ENCODE measurements at places on chromosomes 3 and 15. TPM values are rescaled to one million over a fixed set of nuclear protein-coding genes. Genes with fewer than 3 reads are reported as not detected.

- H3K27ac ChIP-seq, result no peak overlapping the region
- H3K36me3 ChIP-seq, result no peaks in the 10 kb centered on the region
- DNase-seq, result no peak
- H3K4me3 ChIP-seq, result no peak overlapping the region
Observed at GRCh38 chr3:197590313-197590962, 34.7 kb upstream of the BDH1 start.

- peaks cover 12% of the 10 kb centered on the region for H3K4me1 ChIP-seq
- H3K36me3 ChIP-seq, result no peaks in the 10 kb centered on the region
- no peak for DNase-seq
- no peaks in the 10 kb centered on the region for H3K27me3 ChIP-seq
- H3K4me3 ChIP-seq, result no peak overlapping the region
Observed at GRCh38 chr15:75069301-75069925, 46.0 kb downstream of the PPCDC start.

DNA sequence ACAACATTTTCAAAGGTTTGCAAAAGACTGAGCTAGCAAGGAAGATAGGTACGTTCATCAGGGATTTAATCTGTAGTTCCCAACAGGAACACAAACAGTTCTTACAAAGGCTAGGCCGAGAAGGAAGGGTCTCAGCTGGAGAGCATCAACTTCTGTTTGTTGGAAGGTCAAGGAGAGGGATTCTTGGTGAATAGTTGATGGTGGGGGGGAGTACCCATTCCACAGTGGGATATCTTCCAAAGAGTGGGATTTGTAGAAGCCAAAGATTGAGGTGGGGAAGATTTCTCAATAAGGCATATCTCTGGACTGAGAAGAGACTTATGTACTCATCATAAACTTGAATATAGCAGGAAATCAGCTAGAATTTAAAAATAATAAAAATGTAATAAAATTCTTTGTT, 231.8 kb downstream of the CHST2 start:
- H3K4me1 ChIP-seq, result no peaks in the 10 kb centered on the region
- H3K27ac ChIP-seq, result no peak overlapping the region
- no peak for DNase-seq
- H3K4me3 ChIP-seq, result no peak overlapping the region

HCN4 gene
- not detected for total RNA-seq

GOLGA6L7 gene
- not detected for total RNA-seq

DNA sequence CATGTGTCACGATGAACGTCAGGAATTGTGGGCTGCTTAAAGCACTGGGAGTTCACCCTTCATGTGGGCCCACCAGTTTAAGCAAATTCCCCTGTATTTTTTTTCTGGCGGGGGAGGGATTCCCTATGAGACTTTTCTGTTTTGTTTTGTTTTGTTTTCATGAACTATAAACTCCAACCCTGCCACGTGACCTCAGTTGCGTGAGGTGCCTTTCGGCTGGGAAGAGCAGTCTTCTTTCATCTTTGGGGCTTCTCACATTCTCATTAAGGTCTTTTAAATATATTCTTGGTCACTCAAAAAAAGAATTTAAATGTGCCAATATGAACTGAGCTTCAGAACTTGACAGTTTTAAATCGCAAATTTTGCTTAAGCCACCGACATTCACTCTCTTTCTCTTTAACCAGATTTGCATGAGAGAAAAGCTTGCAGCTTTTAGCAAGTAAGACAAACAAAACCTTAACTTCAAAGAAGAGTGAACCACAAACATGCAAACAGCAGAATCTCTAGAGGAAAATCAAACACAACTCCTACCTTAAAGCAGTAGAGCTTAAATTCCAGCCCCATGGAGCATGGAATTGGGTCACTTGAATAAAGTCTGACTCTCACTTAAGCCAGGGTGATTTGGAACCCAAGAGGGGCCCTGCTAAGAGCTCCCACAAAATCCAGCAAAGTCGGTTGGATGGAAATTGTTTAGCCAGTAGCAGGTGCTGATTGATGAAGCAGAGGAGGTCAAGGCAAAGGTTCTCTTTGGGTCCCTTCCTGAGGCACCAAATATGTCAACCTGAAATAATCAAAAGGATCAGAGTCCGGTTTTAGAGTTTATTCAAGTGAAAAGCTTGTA, 699.8 kb upstream of the GBE1 start:
- H3K4me1 ChIP-seq, result no peaks in the 10 kb centered on the region
- H3K27me3 ChIP-seq, result no peaks in the 10 kb centered on the region
- no peak for DNase-seq
- no peak overlapping the region for H3K4me3 ChIP-seq
- H3K27ac ChIP-seq, result no peak overlapping the region
- no peaks in the 10 kb centered on the region for H3K36me3 ChIP-seq

GRCh38 chr15:26893351-26894065, 26.6 kb downstream of the GABRA5 start:
- H3K36me3 ChIP-seq, result no peaks in the 10 kb centered on the region
- DNase-seq, result no peak
- H3K27ac ChIP-seq, result no peak overlapping the region
- H3K4me3 ChIP-seq, result no peak overlapping the region
- H3K4me1 ChIP-seq, result no peaks in the 10 kb centered on the region

DNA sequence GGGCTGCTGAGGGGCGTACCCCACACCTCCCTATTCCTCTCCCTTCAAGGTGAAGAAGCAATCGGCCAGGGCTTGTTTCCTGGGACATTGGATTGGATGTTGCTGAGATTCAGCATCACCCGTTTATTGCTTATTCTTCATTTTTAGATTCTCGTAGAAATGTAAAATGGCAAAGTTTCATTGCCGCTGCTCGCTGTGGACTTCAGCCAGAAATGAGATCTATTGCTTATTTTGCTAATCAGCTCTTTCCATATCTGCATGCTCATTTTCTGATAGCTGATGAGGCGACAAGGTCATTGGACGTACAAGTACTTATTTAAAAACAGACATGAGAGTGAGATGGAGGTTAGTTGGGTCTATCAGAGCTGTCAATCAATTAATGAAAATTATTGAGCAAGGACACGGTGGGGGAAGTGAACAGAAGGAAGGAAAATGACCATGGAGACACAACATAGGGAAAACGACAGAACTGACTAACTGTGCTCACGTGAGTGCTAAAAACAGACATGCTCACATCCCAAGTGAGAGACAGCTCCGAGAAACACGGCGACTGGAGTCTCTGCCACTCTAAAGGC, 471.2 kb downstream of the NR2F2 start:
- H3K36me3 ChIP-seq, result no peaks in the 10 kb centered on the region
- no peaks in the 10 kb centered on the region for H3K27me3 ChIP-seq
- no peak overlapping the region for H3K4me3 ChIP-seq
- H3K27ac ChIP-seq, result no peak overlapping the region
- no peaks in the 10 kb centered on the region for H3K4me1 ChIP-seq

TRPM1 gene
- not detected for total RNA-seq

GRCh38 chr3:177836671-177837070, 639.4 kb upstream of the TBL1XR1 start:
- H3K4me3 ChIP-seq, result no peak overlapping the region
- no peak overlapping the region for H3K27ac ChIP-seq
- no peaks in the 10 kb centered on the region for H3K27me3 ChIP-seq
- H3K4me1 ChIP-seq, result no peaks in the 10 kb centered on the region

ZIC4 gene
- not detected for total RNA-seq

GRCh38 chr3:30508339-30508738, 98.1 kb upstream of the TGFBR2 start:
- no peaks in the 10 kb centered on the region for H3K27me3 ChIP-seq
- no peak for DNase-seq
- no peaks in the 10 kb centered on the region for H3K36me3 ChIP-seq
- peaks cover 10% of the 10 kb centered on the region for H3K4me1 ChIP-seq
- H3K4me3 ChIP-seq, result no peak overlapping the region

Data from naive thymus-derived CD4-positive, alpha-beta T cell (primary cell).